ACHN (cell line): ENCODE measurements at places on chromosomes 2 and 18.

- no peak for DNase-seq
These were observed 196.7 kb downstream of the SH3BP4 start for GRCh38 chr2:235148201-235149170.

DNA sequence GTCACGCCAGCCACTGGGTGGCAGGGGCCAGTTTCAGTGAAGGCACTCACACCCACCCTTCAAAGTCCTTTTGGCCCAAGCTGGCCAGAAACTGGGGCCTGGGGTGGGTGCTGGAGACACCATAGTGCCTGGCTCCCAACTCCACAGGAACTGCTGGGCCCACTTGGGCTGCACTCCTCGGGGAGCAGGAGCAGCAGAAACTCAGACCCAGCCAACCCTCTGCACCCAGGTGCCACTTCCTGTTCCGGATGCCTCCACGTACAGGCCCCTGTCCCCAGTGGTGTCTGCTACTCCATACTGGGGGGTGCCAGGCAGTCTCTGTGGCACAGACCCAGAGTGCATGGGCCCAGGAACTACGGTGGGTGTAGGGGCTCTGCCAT, 42.5 kb upstream of the ZNF519 start:
- DNase-seq, result no peak

GRCh38 chr18:75739682-75740081, 312.2 kb upstream of the SMIM21 start:
- no peak for DNase-seq

GRCh38 chr2:239407112-239407511, 6.3 kb upstream of the HDAC4 start:
- DNase-seq, result no peak

DNA sequence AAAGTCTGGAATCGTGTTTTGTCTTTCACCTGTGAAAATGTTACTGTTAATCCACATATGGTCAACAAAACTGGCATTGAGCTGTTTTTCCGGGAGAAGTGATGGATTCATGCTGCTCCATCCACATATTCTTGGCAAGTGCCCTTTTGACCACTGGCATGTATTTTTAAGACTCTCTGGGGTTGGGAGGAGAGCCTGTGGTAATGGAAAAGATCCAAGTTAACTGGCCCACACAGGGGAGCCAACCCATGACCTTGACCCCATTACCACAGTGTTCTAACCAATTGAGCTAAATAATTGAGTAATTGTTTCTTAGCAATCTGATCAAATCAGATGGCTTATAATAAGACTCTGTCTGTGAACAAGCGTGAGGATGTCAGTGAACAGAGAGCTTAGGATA, 296.2 kb upstream of the NRP2 start:
- DNase-seq, result no peak

- no peak for DNase-seq
These were observed 10.4 kb upstream of the MSGN1 start for GRCh38 chr2:17805717-17806363.

- DNase-seq, result no peak
These were observed 36.4 kb downstream of the PKDCC start for GRCh38 chr2:42084231-42084671.

- no peak for DNase-seq
These were observed 131.5 kb upstream of the LRATD1 start for GRCh38 chr2:14501061-14501460.

DNA sequence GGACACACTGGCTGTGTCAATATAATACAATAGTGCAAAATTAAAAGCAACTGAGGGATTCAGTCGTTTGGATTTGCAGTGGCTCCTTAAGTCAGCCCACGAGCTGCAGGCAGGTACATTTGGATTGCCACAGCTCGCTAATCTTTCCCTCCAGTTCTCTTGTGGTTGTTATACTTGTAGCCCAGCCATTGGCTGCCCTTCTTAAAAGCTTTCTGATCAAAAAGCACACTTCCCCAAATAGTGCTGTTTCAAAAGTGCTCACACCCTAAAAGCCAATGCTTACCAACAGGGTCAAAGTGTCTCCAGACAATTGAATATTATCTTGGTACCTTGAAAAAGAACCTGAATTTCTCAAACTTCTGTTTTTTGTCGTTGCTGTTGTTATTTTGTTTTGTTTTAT, 404.7 kb upstream of the FAM98A start:
- no peak for DNase-seq
